Spinal cord (tissue), 10 donors: ENCODE measurements at places on chromosomes 3 and 15. TPM values are rescaled to one million over a fixed set of nuclear protein-coding genes. Genes with fewer than 3 reads are reported as not detected.

Gene NMNAT3
- polyA plus RNA-seq = 10.1 TPM

Gene ADAMTS9
- polyA plus RNA-seq = 21.8 TPM

Gene ADPGK
- polyA plus RNA-seq = 38.1 TPM

Gene CLEC3B
- 91.2 TPM for polyA plus RNA-seq

Gene LRRN1
- polyA plus RNA-seq = 128 TPM

Gene CLSTN2
- 24.6 TPM for polyA plus RNA-seq
